ENCODE measurements at places on chromosomes 7 and 10.
A peak's percentile ranks its signal among the peaks of the same experiment; 100 is the strongest.

DNA sequence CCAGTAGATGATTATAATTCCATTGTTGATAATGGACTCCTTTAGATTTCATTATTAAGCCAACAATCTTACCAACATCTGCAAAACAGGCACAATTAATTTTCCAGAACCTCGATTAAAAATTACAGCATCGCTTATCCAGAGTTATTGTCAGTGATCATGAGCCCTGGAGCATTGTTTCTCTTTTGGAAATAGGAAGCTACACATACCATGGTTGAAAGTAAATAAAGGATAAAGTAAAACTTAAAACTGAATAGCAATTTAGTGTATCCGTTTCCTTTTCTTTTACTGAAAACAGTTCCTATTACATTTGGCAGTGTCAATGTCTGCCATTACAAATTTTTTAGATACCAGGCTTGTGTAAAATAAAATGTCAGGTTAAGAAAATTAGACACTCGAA is 9.9 kb upstream of the HOXA2 start:
- DNase-seq: no peak

GRCh38 chr7:74655768-74656440 is 1.6 kb upstream of the GTF2I start:
- DNase-seq: no peak

DNA sequence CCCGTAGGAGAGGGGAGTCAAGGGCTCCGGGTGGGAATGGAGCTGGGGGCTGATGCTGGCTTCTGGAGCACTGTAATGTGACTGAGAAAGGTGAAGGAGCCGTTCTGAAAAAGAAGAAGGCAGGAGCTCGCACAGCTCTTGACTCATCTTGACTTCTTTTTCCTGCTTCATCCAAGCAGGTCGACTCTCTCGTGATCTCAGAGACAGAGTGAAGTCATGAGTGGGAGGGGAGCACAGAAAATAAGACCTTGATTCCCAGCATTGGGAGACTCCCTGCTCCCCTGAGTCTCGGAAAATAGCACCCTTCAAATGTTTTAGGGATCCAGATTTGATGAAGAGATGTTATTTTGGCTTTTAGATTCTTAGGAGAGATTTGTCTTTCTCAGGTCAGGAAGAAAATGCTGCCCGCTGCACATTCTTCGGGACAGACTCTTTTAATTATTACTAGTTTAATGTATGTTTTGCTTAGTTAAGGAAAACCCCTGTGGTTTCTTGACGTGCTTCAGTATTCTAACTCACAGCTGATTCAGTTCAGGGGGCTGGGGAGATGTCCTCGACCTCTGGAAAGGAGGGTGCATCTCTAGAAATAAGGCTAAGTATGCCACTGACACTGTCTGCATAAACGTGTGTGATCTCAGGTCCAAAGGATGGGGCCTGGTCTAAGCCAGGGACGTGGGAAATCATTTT is 34.1 kb downstream of the EGFR start:
- DNase-seq: no peak

DNA sequence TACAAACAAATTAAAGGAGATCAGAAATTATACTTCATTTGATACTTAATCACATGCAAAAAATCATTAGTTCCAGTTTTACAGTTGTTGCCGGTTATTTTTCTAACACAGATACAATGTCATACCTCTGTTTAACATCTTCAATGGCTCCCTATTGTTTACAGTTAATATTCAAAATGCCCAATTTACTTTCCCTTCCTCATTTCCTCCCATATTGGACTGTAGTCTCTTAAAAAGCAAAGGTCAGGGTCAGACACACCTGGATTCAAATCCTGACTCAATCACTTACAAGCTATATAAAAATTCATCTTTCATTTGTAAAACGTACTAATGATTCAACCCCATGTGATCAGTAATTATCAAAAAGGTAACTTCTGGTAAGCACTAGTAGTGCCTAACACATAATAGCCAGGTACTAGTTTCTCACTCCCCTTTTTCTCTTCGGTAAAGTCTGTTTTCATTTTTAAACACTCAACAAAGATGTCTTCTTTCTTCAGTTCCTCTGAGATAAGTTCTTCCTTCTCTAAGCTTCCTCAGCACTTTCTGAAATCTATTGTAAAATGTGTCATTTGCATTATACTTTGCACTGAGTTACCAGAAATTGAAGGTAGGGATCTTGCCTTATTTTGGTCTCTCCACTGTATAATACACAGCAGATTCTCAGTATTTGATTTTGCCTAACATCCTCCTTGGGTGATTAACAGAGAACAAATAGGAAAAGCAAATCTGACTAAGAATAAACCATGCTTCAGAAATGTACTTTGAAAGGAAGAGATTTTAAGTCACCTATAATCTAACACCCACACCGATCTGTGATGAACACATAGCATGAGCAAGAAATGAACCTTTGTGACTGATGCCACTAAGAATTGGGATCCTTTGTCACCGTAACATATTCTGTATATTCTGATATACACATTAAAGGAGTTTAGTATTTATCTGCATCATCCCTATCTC is 16.1 kb downstream of the KMT2C start:
- no peak for DNase-seq

- no peak for DNase-seq
These were observed 95.9 kb upstream of the HDAC9 start for GRCh38 chr7:18399436-18400235.

DNA sequence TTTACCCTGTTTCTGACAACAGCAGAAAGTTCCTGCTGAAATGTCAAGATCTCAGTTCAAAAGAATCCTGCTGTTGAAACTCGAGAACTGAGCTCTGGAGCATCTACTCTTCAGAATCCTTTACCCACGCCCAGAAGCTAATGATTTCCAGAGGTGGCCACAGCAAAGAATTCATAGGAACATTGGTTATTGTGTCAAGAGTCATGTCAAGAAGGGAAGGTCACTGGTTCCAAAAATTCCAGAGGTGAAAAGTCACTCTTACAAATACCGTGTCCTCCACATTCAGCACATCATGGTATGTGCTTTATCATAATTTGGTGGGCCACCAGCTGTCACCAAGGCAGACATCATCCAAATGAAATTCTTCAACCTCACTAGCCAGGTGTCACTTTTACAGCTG is 394.4 kb upstream of the NPVF start:
- no peak for DNase-seq

GRCh38 chr7:21971780-21972396 is 26.2 kb upstream of the CDCA7L start:
- no peak for DNase-seq

DNA sequence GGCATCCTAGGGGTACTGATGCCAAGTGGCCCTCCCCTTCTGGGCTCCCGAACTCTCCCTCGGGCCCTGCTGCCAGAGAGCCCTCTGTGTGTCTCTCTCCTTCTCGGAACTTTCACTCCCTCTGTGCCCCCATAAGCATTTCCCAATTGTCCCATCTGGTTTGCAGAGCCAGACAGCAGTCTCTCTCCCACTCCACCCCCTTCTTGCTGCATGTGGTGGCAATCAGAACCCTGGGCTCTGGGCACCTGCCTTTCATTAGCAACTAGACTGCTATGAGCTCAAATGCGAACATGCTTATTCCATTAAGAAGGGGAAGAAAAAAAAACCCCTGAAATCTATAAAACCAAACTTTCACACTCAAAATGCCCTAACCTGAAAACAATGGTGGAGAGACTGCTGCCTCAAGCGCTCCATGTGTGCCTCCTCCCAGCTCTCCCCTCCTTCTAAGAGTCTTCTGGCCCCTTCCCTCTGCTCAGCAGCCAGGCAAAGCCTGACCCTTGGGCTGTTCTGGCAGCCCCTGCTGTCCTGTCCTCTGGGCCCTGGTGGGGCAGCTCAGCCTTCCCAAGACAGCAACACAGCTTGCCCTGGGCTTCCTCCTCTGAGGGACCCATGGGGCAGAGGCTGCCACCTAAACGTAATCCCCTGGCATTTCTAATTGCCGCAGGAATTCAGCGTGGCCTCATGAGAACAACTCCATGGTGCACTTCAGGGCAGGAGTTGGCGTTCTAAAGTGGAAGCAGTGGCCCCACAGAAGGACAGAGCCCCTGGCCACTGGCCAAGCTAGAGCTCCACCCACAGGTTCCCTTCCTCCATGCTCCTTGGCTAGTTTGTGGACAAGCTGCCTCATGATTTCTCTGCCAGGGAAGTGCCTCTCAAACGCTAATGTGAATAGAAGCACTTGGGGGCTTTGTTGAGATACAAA is 415.4 kb downstream of the PLXNA4 start:
- DNase-seq: peak; percentile 10

DNA sequence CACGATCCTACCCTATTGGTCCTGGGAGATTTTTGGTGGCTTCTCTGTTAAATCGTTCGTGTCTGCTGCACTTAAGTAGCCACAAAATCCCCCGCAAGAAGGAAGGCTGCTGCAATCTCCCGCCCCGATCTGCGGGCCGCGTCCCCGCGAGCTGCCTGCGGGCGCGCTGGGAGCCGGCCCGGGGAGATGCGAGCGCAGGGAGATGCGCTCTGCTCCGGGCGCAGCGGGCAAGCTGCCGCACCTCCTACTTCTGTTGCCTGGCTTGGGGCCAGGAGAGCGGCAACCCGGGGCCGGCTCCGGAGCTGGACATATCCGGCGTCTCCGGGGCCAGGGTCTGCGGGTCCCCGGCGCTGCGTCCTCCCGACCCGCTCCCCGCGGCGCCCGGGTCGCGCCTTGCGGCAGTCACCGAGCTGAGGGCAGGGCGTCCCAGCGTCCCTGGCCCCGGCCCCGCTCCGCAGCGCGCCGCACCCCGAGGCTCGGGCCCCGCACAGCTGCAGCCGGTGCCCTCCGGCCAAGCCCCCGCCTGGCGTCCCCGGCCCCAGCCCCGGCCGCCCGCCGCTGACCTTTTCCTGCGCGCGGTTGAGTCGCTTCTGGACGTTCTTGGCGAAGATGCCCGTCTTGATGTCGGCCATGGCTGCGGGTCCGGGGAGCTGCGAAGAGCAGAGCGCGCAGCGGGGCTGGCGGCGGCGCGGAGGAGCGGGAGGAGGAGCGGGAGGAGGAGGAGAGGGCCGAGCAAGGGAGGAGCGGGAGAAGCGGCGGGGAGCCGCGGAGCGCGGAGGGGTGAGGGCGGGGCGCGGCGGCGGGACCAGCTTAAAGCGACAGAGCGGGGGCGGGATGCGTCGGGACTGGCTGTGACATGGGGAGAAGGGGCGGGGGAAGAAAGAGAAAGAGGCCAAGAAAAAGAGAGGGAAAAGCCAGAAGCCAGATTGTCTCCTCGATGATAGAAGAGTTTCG is at the start of gene AMPH:
AMPH (minus strand) TSS at position 654 of the 954 bp plus-strand sequence; CDS start at position 632, 22 bp downstream.
- peak; percentile 17 for DNase-seq

DNA sequence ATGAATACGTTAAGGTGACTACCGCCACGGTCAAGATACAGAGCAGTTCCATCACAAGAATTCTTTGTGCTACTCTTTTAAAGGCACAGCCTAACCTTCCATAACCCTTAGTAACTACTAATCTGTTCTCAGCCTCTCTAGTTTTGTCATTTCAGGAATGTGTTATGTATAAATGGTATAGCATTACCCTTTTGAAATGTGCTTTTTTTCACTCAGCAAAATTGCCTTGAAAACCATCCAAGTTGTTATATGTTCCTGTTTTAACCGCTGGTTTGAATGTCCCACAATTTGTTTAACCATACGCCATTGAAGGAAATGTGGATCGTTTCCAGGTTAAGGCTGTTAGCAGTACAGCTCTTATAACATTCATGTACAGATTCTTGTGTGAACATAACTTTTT is 32.0 kb downstream of the WAC start:
- DNase-seq: no peak

GRCh38 chr10:61845196-61845949 is 56.1 kb upstream of the ARID5B start:
- DNase-seq: no peak

DNA sequence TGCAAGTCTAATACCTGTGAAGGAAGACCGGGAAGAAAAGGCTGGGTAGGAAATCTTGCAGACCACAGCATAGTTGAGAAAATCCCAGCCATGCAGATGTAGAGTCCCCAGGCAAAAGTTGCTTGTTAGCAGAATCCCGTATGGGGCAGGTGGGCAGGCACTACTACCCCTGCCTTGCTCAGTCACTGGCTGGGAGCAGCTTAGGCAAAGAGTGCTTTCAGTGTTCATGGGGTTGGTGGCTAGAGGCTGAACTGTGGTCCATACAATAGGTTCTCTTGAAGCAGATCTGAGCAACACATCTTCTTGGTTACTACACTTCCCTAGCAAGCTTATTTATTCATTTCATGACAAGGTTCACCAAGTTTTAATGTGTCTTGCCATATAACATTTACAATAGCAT is 92.6 kb downstream of the AHCYL2 start:
- DNase-seq: peak; percentile 16

DNA sequence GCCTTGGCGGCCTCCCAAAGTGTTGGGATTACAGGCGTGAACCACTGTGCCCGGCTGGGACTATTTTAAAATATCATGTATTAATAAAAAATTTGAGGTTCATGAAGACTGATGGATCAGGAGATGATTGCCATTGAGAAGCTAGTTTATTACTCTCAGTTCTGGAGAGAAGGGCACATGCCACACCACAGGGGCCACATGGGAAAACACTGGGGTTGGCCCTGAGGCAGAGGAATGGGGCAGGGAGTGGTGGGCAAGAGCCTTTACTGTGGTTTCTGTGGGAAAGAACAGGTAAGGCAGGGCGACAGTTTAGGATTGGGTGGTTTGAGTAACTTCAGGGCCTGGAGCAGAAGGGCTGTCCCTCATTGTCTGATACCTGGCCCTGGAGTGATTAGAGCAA is 6.8 kb upstream of the TBRG4 start:
- DNase-seq: no peak

- no peak for DNase-seq
These were observed 14.2 kb downstream of the INPP5F start for GRCh38 chr10:119740096-119740495.

GRCh38 chr7:101527844-101528667 is 101.0 kb downstream of the MYL10 start:
- DNase-seq: peak; percentile 33

DNA sequence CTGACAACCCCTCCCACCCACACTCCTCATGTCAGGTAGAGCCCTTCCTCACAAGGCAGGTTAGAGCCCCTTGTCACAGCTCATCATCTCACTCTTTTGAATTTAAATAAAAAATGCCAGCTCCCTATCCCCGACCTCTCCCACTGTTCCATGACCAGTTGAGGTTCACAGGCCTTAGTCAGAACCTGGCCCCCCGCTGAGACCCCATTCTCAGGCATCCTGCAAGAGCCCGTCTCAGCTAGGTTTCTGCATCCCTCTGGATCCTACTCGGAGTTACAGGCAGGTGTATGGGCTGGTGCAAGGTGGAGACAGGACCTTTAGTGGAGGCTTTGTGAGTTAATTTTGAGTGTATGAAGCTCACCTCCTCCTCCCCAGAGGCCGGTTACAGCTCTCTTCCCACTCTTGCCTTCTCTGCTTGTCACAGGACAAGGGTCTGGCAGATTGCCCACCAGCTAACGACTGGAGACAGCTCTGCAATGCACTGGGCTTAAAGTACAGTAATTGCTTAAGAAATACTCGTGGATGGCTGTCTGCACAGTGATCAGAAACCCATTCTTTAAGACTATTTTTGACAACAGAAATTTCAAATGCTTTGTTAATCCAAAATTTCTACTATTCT is 394.9 kb upstream of the DPP6 start:
- no peak for DNase-seq

DNA sequence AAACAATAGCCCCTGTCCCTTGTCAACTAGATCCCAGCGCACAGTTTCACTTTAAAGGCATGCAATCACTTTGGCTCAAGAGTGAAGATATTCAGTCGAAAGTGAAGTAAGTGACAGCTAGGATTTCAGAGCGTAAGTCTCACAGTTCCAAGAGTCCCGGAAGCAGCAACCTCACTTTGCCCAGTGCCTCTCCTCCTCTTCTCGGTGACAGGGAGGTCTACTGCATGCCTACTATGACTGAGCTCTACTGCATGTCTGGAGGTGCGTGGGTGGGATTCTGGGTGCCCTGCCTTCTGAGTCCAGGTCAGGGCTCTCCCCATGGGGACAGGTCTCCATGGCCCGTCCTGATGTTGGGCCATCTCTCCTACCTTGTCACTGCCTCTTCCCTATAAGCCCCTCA is 17.0 kb downstream of the PRKCQ start:
- DNase-seq: no peak

- DNase-seq: no peak
These were observed 90.6 kb downstream of the MARCHF5 start for GRCh38 chr10:92381543-92381954.

Data from globus pallidus (tissue), 1 donor.